ENCODE measurements at places on chromosomes 2 and 18. TPM values are rescaled to one million over a fixed set of nuclear protein-coding genes. Genes with fewer than 3 reads are reported as not detected.

Gene MARS2
- total RNA-seq, result 9.1 TPM

Gene PCGF1
- 12.1 TPM for total RNA-seq

Gene PID1
- total RNA-seq, result 8.4 TPM

Gene ABCB11
- 0.42 TPM for total RNA-seq

Gene MDH1B
- not detected for total RNA-seq

Gene AQP12A
- not detected for total RNA-seq

Gene MYCN
- total RNA-seq, result 0.10 TPM

Gene TUBB8B
- not detected for total RNA-seq

Gene HRH4
- 0.42 TPM for total RNA-seq

Gene TFPI
- total RNA-seq, result 6.9 TPM

Gene VAMP8
- 27.6 TPM for total RNA-seq

Gene SERPINB13
- not detected for total RNA-seq

Gene FER1L5
- not detected for total RNA-seq

Gene RAPH1
- total RNA-seq, result 2.8 TPM

Gene ABCG8
- not detected for total RNA-seq

Gene PPP1R1C
- not detected for total RNA-seq

Gene DTNB
- total RNA-seq, result 18.3 TPM

Gene NLRC4
- 3.0 TPM for total RNA-seq

Gene PLGLB1
- 2.7 TPM for total RNA-seq

Gene GREB1
- total RNA-seq, result 0.10 TPM

Gene MERTK
- 3.7 TPM for total RNA-seq

Gene CD8B2
- 0.73 TPM for total RNA-seq

Gene CCDC102B
- 4.1 TPM for total RNA-seq

Gene THADA
- 25.5 TPM for total RNA-seq

Gene SPRED2
- 1.7 TPM for total RNA-seq

Gene ALPI
- total RNA-seq, result not detected

Gene YWHAQ
- total RNA-seq, result 144 TPM

Gene ANKRD30B
- not detected for total RNA-seq

Gene IGFBP2
- 0.52 TPM for total RNA-seq

Gene CNGA3
- total RNA-seq, result not detected

Gene RIT2
- not detected for total RNA-seq

Gene PDE1A
- total RNA-seq, result not detected

Gene REG1B
- not detected for total RNA-seq

Gene POTEJ
- total RNA-seq, result not detected

Gene CYS1
- total RNA-seq, result 0.10 TPM

Gene ALPP
- not detected for total RNA-seq

Gene RASGRP3
- 31.5 TPM for total RNA-seq

Gene AGAP1
- total RNA-seq, result 2.7 TPM

Gene PTPN2
- 63.1 TPM for total RNA-seq

Gene ALK
- not detected for total RNA-seq

Gene MROH2A
- not detected for total RNA-seq

Gene ABCG5
- total RNA-seq, result not detected

Gene ZSWIM2
- not detected for total RNA-seq

Gene CD207
- total RNA-seq, result 0.10 TPM

Gene RUFY4
- total RNA-seq, result 1.0 TPM

Gene RBMS1
- total RNA-seq, result 76.3 TPM

Gene EPB41L3
- total RNA-seq, result 24.9 TPM

Gene KIF1A
- total RNA-seq, result not detected

Gene IL1R2
- 1.4 TPM for total RNA-seq

Gene GPR35
- 40.8 TPM for total RNA-seq

Gene RNF25
- total RNA-seq, result 21.1 TPM

Gene NYAP2
- total RNA-seq, result 0.10 TPM

Gene SDC1
- not detected for total RNA-seq

Gene AKAIN1
- not detected for total RNA-seq

Gene LOXL3
- 3.9 TPM for total RNA-seq

Gene TRIM43
- not detected for total RNA-seq

Gene GALNT3
- 20.4 TPM for total RNA-seq

Gene SLC23A3
- 0.31 TPM for total RNA-seq
